Stimulated activated CD4-positive, alpha-beta T cell treated with anti-CD3 and anti-CD28 coated beads, TNF-alpha, amount 100 ng/mL, for 4 hours (primary cell): ENCODE measurements at places on chromosomes 13 and 19.

GRCh38 chr13:83008212-83008929 lies 873.9 kb downstream of the SLITRK1 start:
- DNase-seq: no peak

DNA sequence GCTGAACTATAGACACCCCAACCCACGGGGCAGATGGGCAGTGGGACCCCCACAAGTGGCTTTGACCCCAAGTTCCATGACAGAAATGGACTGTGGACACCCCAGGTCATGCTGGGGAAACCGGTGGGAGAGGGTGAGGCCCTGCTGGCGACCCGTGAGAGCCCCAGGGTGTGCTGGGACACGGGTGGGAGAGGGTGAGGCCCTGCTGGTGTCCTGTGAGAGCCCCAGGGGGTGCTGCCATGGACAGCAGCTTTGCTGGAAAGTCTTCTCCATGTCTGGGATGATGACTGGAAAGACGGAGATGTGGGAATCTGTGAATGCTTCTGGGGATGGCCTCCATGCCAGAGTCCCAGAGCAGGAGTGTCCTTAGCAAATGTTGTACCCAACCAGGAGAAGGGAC lies 148.4 kb downstream of the URI1 start:
- DNase-seq: no peak

DNA sequence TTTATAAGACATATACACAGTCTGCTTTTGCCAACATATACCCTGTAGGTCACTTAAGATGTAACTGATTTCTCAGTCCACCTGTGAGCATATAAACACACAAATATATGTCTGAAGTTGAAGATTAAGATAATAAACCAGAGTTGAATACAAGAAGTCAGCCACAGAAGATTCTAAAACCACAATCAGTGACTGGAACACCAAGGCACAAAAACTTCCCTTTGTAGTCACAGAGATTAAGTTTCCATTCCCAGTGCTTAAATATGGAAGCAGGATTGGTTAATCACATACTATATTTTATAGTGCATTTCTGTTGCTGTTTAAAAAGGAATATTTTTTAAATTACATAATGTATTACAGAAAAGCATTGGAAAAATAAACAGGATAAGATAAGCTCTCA lies 39.9 kb downstream of the MTMR6 start:
- DNase-seq: no peak

DNA sequence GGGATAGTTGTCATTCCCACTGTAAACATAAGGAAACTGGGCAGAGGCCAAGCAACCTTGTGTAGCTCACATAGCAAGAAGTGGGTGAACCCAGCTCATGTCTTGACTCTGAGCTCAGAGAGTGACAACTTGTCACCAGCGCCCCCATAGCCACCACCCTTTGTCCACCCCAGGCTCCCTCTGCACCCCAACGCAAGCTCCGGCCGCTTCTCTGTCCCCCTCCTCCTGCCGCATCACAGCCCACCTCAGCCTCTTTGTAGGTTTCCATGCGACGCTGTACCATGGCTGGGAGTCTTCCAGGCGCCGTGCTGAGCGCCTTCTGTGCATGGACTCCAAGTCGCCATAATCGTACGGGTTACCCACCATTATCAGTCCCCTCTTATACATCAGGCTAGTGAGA lies 3.3 kb downstream of the GP6 start:
- no peak for DNase-seq

- DNase-seq: no peak
Measured at GRCh38 chr13:112784811-112785482, 95.1 kb downstream of the ATP11A start.

GRCh38 chr13:105630431-105630830 lies 905.0 kb downstream of the EFNB2 start:
- no peak for DNase-seq

- DNase-seq: no peak
Measured at GRCh38 chr19:50320596-50320995, 8.6 kb downstream of the KCNC3 start.

- DNase-seq: no peak
Measured at GRCh38 chr19:42419309-42419708, 7.9 kb downstream of the LIPE start.

- DNase-seq: no peak
Measured at GRCh38 chr19:44696939-44697669, 1.8 kb upstream of the CEACAM16 start.

DNA sequence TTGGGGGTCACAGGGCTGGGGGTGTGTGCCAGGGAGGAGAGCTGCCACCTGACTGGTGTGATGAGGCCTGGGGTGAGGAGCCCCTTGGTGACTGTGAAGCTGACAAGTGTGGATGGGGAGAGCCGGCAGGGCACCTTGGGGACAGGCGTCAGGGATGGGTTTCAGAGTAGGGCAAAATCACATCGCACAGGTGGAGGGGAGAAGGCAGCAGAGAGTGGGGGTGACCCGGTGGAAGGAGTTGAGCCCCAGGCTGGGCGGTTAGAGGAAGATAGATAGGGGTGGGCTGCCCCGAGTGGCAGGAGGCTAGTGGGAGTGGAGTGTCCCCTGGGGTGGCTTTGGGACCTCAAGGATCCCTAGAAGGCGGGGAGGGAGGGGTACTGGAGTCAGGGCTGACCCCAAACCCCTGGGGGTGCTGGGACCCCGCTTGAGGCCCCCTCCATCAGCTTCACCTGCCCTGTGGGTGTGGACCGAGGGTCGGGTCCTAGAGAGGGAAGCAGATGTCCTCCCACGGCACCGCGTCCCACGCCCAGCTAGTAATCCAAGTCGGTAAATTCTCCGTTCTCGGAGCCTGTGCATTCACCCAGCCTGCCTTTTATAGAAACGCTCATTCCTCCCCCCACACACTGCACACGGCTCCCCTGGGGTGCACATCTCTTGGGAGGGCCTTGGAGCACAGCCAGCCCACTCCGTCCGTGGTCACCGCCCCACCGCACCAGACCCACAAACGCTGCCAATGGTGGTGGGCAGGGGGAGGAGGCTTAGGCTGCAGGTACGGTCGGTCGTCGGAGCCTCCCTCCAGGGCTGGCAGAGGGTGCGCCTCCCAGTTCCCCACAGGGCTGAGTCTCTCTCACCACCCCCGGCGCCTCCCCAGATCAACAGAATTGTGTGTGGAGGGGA lies 2.4 kb downstream of the CTXN1 start:
- no peak for DNase-seq

- no peak for DNase-seq
Measured at GRCh38 chr19:37981785-37982475, 74.9 kb downstream of the SIPA1L3 start.

DNA sequence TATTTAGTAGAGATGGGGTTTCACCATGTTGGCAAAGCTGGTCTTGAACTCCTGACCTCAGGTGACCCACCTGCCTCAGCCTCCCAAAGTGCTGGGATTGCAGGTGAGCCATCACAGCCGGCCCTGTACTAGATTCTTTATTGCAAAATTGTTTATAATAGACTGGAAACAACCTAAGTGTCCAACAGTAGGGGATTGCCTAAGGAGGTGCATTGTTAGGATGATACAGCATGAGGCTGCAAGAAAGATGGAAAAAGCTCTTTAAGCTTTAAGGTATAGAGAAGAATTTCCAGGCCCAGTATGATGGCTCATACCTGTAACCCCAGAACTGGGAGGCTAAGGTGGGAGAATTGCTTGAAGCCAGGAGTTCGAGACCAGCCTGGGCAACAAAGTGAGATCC lies 8.2 kb downstream of the BCAT2 start:
- DNase-seq: no peak

DNA sequence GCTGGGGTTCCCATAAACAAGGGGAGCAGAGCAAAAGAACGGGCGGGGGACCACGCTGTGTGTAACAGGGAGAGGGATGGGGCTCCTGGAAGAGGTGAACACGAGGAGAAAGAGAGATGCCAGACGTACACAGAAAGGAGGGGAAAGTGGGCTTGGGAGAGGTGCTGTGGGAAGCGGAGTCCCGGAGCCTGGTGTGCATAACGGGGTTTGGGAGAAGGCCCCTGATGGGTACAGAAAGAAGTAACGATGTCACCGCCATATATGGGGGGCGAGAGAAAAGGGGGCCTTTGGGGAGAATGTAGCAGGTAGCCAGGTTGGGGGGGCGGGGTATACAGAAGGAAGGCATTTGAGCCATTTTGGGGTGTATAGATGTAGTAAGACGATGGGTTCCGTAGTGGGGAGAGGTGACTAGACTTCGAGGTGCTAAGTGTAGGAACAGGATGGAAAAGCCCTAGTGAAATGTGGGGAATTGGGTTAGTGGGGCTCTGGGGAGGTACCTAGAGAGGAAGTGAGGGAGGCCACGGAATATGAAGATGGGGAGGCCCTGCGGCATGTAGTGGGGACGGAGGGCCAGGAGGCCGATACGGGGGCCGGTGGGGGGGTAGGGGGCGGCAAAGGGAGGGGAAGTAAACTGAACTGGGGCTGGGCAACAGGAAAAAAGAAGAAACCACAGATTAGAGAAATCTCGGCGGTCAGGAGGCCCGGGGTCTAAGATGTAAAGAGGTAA lies 787 bp downstream of the ZNF580 start:
- DNase-seq: no peak

- DNase-seq: no peak
Measured at GRCh38 chr19:50341091-50341564, 12.0 kb upstream of the KCNC3 start.

DNA sequence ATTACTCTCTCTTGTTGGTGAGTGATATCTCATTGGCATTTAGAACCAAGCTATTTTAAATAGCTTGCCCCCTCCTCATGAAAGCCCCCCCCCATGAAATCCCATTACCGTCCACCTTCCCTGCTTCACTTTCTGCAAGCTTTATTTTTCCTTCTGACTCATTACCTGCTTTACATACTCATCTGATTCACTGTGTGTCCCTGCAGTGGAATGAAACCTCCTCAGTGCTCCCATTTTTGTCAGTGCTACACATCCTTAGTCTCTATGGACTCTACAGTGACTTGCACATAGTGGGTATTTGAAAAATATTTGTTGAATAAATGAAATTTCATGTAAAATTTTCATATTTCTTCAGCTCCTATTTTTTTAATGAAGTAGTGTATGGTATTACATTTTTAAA lies 62.3 kb downstream of the DOCK9 start:
- DNase-seq: no peak

- peak; percentile 27 for DNase-seq
Measured at GRCh38 chr19:46265217-46265828, 31.5 kb upstream of the HIF3A start.

- DNase-seq: no peak
Measured at GRCh38 chr13:24036115-24036514, 124.4 kb upstream of the SPATA13 start.

- no peak for DNase-seq
Measured at GRCh38 chr13:79271616-79272015, 134.4 kb downstream of the RBM26 start.

DNA sequence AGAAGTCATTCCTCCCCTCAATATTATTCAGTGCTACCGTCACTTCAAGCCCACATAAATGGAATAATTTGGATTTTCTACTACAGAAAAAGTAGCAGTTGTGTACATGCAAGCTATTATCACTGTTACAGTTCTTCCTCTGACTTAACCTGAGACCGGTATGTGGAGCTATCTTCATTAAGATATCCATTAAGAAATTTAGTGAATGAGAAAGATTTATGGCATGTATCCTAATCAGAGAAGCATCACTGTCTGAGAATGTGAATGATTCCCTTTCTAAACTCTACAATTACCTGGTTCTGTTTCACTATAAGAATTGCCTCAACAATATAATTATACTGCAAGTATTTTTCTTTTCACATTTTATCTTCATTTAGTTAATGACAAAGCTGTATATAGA lies 278.7 kb downstream of the KLF5 start:
- no peak for DNase-seq

GRCh38 chr19:55016017-55016416 lies 22.0 kb downstream of the GP6 start:
- DNase-seq: no peak

GRCh38 chr13:36282821-36283432 lies 14.7 kb downstream of the CCDC169 start:
- no peak for DNase-seq

DNA sequence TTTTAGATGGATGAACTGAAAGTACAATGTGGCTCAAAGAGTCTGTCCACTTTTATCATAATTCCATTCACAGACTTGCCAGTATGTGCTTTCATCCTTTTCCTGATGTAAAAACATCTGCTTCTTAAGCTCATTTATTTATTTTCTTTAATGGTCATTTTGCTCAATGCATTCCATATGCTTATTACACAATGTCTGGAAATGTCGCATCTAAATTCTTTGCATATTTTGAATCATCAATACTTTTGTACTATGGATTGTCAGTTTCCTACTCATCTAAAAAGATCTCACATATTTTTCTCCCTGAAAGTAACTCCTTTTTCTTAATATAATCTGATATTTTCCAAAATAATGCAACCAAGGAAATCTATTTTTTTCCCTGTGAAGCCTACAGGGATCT lies 1315.8 kb downstream of the EFNB2 start:
- DNase-seq: no peak

GRCh38 chr13:53474878-53475277 lies 446.3 kb downstream of the OLFM4 start:
- no peak for DNase-seq

- no peak for DNase-seq
Measured at GRCh38 chr19:2587001-2587719, 111.2 kb downstream of the GADD45B start.

GRCh38 chr13:39035204-39035603 lies 2.7 kb downstream of the PROSER1 start:
- no peak for DNase-seq

DNA sequence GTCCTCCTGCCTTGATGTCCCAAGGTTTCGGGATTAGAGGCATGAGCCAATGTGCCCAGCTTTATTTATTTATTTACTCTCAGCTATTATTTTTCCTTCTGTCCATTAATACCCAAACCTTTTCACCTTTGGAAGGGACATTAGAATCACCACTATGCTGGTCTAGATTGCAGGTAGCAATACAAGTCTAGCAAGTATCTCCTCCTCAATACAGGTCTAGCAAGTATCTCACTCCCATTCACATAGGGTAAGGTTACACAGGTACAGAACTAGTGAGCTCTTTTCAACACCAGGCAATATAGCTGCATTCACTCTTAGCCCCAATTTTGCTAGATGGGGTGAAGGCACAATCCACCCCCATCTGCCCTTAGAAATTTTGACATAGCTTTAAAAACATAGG lies 17.4 kb upstream of the SPRYD7 start:
- DNase-seq: no peak

DNA sequence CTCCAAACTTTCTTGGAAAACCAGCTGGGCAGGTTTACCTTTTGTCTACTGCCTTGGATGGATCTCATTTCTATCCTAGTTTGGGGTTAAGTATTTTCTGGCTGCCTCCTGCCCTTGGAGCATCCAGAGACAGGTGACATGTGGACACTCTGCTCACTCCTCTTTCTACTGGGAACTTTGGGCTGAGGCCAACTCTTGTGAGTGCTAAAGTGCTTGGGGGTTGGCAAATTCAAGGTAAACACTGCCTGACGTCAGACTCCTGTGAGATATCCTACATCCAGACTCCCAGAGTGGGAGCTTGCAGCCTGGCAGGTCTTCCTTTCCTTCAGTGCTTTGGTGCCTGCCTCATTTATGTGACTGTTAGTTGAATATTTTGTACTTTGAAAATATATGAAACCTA lies 388.1 kb downstream of the KCNRG start:
- DNase-seq: no peak
